Activated CD4-positive, CD25-positive, alpha-beta regulatory T cell (primary cell): ENCODE measurements at places on chromosomes 3 and 15.

DNA sequence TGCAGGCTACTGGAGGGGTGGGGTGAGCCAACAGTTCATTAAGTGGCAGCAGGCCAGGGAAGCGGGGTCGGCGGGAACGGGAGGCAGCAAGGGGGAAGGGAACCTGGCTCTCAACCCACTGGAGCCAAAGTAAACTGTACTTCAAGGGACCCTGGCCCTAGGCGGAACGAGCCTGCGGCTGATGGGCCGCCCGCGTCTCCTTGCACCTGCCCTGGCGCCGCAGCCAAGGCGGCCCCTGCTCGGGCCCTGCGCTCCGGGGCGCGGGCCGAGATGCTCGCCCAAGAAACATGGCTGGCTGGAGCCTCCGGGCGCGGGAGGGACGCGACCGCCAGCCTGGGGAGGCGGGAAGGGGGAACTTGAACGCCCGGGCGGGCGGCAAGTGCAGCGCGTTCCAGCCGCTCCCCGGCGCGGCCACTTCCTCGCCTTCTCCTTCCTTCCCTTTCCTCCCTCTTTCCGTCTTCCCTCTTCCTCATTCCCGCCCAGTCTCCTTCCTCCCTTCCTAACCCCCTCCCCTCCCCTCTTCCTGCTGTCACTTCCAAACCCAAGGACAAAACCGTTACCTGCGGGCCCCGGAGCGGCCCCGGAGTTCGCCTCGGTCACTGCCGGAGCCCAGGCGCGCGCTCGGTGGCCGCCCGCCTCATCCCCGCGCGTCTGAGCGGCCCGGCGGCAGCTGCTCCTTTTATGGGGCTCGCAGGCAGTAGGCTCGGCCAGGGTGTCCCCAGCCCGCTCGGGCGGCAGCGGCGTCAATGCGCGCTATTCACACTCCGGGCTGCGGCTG is 489.7 kb downstream of the MAGI1 start:
- no peak for DNase-seq

- DNase-seq: no peak
Observed at GRCh38 chr3:14203521-14204079, 25.0 kb downstream of the LSM3 start.

GRCh38 chr15:91214675-91215590 is 114.9 kb downstream of the SV2B start:
- no peak for DNase-seq

DNA sequence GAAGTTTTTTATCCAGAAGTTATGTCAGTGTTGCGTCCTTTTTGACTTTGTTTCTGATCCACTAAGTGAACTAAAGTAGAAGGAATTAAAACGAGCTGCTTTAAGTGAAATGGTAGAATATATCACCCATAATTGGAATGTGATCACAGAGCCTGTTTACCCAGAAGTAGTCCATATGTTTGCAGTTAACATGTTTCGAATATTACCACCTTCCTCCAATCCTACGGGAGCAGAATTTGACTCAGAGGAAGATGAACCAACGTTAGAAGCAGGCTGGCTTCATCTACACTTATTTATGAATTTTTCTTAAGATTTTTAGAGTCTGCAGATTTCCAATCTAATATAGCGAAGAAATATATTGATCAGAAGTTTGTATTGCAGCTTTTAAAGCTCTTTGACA is 57.6 kb downstream of the DNAH1 start:
- no peak for DNase-seq

- no peak for DNase-seq
Observed at GRCh38 chr15:58077427-58077826, 11.9 kb upstream of the ALDH1A2 start.

DNA sequence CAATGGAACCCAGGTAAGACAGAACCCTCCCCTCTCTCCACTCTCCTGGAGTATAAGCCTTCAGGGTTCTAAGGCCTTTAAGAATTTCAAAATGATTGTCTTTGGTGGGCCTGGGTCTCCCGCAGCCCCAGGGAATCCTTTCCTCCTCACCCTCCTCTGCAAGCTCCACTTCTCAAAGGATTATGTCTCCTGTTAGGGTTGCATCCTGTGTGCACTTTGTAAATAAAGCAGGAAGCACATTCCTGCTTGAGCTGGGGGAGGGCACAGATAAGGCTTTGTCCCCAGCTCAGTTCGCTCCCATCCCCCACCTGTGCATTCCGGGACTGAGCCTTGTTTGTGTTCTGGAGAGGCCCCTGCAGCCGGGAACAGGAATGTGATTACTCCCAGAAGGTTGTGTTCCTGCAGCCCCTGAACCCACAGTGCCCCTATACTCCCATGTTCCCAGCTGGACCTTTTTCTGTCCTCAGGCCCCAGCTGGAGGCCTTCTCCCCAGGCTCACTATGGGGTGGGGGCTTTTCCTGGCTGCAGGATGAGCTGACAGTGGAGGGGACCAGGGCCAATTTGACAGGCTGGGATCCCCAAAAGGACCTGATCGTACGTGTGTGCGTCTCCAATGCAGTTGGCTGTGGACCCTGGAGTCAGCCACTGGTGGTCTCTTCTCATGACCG is 9.5 kb downstream of the TYRO3 start:
- no peak for DNase-seq

DNA sequence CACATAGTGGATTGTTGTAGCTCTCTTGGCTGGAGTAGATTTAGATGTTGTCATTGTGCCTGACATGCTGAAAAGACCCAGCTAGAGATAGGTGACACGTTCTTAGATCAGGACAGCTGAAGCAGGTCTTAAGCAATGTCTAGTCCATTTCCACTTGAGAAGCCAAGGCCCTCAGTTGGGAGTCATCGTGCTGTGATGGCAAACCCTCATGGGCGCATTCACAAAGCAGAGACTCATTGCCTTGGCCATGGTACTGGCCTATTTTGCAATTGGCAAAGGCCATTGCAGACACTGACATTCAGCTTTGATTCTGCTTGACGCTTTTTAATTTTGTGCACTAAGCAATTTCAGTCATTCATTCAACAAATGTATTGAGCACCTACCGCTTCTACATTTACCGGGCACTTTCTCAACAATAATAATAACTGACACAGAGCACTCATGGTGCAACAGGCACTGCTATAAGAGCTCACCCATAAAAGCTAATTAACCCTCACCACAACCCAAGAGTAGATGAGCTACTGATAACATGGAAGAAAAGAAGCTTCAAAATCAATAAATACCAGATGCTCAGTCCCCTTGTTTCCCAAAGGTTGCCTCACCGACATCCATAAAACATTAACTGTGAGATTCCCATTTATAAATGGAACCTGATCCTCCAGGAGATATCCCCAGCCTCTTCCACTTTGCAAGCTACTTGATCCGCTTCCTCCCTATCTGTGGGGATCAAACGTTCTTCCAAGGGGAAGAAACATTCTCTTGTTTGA is 200.1 kb downstream of the TLE3 start:
- DNase-seq: no peak

DNA sequence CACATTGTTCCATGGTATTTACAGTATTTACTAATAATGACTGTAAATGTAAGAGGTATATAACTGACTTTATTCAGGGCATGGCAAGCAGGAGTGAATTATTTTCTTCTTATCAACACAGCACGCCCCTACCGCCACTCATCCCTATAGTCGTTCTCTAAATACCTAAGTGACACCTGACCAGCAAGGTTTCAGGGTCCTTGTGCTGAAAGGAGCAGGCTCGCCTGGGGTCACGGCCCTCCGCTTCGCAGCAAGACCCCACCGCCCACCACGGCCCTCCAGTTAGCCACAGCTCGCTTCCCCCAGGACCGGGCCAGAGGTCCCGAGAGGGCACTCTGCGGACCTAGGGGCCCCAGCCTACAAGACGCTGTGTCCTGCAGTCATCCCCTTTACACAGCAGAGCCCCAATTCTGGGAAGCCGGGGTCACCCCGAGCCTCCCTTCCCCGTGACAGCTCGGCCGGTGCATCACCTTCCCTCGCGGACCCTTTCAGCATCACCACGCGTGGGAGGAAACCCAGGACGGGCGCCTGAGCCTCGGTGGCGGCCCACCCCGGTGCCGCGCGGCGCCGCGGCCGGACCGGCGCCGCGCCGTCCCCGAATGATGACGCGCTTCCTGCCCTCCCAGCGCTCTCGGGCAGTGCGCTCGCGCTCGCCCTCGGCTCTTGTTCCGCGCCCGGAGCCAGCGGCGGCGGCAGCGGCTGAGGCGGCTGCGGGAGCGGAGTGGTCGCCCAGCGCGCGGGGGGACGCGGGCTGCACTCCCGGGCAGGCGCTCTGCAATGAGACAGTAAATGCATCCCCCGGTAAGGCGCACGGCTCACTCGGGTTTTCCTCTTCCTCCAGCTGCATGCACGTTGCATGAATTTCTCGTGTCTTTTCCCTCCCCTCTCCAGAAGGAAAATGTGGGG is 225.1 kb upstream of the C2CD4B start:
- peak; percentile 13 for DNase-seq

DNA sequence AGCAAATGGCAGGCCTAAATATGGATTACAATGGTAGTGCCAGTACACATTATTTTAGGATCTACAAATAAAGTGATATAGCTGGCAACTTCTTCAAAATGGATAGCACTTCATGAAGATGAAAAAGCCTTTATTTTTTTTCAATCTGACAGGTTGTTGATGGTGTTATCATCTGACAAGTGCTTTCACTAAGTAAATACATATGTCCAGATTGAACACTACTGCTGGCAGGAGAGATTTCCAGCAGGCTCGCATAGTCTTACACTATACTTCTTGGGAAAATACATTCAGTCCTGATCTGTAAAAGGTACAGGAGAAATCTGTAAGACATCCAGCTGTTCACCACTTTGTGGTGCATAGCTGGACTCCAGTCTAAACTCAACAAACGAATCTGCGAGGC is 50.9 kb upstream of the ALCAM start:
- DNase-seq: no peak

DNA sequence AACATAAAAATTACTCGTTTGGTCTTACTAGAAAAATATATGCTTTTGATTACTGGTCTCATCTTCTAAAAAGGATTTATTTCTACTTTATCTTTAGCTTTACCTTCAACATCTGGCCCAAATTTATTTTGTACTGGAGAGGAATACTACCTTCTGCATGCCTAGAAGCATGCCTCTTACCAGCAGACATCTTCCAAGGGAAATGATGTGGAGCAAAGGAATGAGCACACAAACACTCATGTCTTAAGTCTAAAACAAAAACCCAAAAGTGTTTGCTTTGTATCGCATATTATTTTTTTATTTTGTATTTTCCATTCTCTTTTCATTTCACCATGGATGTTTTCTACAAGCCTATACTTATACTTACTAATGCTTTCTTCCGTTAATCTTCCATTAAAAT is 304.6 kb upstream of the KCNMB2 start:
- no peak for DNase-seq

- no peak for DNase-seq
Observed at GRCh38 chr15:73388256-73388781, 19.6 kb upstream of the HCN4 start.

DNA sequence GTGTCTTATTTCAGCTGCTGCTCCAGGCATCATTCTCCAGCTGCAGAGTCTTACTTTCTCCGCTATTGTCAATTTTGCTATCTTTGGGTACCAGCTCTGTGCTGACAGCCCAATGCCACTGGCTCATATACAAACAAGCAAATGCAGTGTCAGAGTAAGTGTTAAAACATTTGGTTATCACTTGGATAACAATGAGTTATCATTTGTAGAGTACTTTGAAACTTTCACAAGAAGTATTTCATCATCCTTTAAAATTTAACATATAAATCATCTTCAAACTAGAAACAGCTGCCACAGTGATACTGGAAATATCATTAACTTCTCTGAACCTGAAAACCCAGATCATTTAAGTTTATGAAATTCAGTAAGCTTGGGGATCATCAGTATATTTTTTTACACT is 13.8 kb downstream of the TSPAN3 start:
- DNase-seq: no peak

GRCh38 chr15:101320501-101321052 is 25.5 kb upstream of the SNRPA1 start:
- peak; percentile 30 for DNase-seq

GRCh38 chr3:52385157-52385556 is 59.7 kb downstream of the SEMA3G start:
- DNase-seq: no peak

GRCh38 chr15:56792211-56792610 is 58.9 kb upstream of the ZNF280D start:
- no peak for DNase-seq

GRCh38 chr3:72797773-72798543 is 50.3 kb downstream of the SHQ1 start:
- no peak for DNase-seq

GRCh38 chr3:161420746-161421145 is 49.4 kb upstream of the SPTSSB start:
- DNase-seq: no peak

DNA sequence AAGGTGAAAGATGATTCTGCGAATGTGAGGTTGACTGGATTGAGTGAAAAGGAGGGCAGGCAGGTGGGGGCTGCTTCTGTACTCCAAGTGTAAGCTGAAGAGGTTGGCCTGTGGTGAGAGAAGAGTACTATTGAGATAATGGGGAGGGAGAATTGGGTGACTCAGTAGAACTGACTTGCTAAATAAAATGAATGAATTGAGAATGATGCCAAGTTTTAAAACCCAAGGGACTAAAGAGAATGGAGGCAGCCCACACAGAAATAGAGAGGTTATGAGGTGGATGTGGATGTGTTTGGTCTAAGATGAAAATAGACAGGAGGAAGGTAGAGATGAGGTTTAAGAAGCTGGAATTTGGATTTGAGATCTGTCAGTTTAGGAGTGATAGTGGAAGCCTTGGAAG is 5.9 kb downstream of the MME start:
- no peak for DNase-seq

DNA sequence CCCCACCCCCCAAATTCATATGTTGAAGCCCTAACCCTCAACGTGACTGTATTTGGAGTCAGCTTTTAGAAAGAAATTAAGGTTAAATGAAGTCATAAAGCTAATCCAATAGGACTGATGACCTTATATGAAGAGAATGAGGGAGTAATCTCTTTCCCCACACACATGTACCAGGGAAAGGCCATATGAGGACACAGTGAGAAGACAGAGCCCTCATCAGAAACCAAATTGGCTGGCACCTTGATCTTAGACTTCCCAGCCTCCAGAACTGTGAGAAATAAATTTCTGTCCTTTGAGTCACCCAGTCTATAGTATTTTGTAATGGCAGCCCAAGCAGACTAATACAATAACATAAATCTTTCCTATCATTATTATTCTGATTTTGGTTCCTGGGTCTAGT is 194.7 kb upstream of the NANOGP8 start:
- DNase-seq: no peak
